Gastroesophageal sphincter (tissue), 4 donors: ENCODE measurements at places on chromosomes 1 and 21.

DNA sequence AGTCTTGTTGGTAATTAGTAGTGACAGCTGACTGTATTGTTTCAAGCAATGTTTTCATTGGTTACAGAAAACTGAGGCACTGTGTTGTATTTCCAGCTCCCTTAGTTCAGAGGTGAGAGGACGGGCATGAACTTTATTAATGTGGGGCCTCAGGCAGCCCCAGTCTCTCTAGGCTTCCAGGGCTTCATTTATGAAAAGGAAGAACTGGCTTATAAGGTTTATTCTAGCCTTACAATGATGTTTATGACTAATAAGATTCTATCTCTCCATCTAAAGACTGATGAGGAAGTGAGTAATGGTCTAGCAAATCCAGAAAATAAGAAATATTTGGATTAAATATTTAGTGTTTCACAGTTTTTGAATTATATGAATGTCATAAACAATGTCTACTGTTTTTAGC is 41.5 kb downstream of the CBS start:
- no peaks in the 10 kb centered on the region for H3K4me1 ChIP-seq
- H3K4me3 ChIP-seq, result no peak overlapping the region
- no peaks in the 10 kb centered on the region for H3K27me3 ChIP-seq
- no peaks in the 10 kb centered on the region for H3K36me3 ChIP-seq
- ATAC-seq, result no peak

GRCh38 chr1:205325334-205325884 is 3.9 kb upstream of the NUAK2 start:
- peaks cover 25% of the 10 kb centered on the region for H3K27me3 ChIP-seq
- ATAC-seq, result no peak
- H3K4me1 ChIP-seq, result peaks cover 5% of the 10 kb centered on the region

DNA sequence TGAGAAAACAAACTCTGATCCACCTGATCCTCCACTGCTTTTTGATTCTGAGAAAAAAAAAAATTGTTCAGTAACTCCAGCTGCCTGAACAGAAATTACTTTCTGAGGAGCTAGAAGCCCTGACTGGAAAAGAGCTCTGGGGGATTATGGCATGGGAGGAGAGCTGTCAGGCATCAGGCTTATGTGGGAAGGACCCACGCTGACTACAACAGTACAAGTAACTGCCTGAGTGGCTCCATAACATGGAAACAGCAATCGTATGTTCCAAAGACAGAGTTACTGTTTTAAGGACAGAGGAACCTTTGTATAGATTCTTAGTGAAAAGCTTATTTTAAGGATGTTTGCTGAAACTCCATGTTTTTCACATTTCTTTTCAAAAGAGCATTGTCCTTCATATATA is 1.2 kb upstream of the ANGPTL7 start:
- peaks cover 28% of the 10 kb centered on the region for H3K4me1 ChIP-seq
- H3K27me3 ChIP-seq, result no peaks in the 10 kb centered on the region
- H3K4me3 ChIP-seq, result no peak overlapping the region
- no peaks in the 10 kb centered on the region for H3K36me3 ChIP-seq
- ATAC-seq, result no peak

DNA sequence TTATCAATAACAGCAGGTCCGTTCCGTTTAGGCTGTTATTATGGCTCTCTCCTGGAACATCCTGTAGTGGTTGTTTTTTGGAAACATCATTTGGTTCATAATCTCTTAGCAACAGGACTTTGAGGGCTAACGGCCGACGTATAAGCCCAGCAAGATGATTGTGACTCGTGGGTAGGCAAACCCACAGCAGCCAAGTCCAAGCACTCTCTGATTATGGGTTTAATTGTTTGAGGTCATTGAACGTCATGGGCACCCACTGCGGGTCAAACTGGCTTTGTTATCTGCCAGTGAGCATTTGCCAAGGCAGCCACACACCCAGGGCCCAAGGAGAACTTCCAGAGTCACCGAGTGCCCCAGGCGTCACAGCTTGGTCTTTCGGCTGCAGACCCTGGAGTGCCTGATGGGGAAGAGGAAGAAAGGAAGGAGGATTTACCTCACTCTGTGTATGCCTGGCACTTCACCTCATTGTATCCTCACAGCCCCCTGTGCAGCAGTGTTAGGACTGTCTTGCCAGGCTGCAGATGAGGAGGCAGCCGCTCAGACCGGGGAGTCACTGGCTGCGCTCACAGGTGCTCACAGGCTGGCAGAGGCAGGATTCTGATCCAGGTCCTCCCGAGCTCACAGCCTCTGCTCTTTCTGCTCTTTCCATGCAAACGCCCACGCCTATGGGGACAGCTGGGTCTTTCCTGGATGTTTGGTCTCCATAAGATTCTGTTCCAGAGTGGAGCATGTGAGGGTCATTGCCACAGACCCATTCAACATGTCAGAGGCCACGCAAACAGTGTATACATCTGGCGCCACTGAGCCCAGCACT is 30.8 kb upstream of the EPS8L3 start:
- no peak overlapping the region for H3K4me3 ChIP-seq
- no peaks in the 10 kb centered on the region for H3K4me1 ChIP-seq
- ATAC-seq, result no peak
- no peaks in the 10 kb centered on the region for H3K27me3 ChIP-seq

- no peak overlapping the region for H3K4me3 ChIP-seq
- H3K27me3 ChIP-seq, result no peaks in the 10 kb centered on the region
- no peaks in the 10 kb centered on the region for H3K4me1 ChIP-seq
Measured at GRCh38 chr1:159916242-159917051, 8.9 kb downstream of the TAGLN2 start.
